ENCODE measurements at places on chromosomes 12 and 14.

DNA sequence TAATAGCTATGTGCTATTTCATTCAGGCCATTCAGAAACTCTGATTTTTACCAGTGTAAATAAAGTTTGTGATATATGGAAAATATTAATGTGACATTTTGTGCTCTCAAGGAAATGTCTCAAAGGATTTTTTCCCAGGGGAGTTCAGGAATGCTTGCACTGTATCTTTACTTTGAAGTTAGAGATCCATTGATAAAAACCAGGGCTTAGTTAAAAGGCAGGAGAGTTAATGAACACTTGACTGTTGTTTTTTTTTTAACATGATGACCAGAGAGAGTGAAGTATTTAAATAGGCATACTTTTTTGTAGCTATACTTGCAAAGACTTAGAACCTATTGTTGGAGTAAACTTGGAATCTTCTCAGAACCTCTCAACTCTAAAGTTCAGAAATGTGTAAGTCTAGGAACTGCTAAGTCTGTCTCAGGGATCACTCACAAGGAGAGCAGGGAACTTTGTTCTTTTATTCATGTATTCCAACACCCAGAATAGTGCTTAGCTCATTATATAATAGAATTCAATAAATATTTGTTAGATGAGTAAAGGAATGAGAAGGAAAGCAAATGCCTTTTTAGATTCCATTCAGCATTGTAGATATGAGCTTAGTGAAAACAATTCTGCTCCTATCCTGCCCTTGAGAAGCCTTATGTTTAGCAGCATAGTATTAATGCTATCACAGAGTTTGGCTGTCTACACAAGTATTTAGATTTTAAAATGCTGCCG lies 117.5 kb downstream of the DAAM1 start:
- DNase-seq, result no peak

GRCh38 chr12:127108360-127109215 lies 1158.4 kb upstream of the TMEM132C start:
- peak; percentile 61 for DNase-seq

DNA sequence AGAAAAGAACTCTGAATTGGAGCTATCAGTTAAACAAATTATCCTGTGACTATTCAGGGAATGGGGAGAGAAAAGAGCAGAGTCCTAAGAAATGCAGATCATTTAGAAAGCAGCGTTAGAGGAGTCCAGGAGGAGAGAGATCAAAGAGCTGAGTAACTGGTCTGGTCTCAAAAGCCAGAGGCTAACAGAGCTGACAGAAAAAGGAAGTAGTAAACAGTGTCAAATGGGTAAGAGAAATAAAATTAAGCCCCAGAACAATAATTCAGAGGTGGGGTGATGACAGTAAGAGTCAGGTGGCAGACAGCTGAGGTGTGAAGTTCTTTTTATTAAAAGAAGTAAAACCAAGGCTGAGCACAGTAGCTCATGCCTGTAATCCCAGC lies 19.3 kb downstream of the GXYLT1 start:
- DNase-seq, result peak; percentile 32

DNA sequence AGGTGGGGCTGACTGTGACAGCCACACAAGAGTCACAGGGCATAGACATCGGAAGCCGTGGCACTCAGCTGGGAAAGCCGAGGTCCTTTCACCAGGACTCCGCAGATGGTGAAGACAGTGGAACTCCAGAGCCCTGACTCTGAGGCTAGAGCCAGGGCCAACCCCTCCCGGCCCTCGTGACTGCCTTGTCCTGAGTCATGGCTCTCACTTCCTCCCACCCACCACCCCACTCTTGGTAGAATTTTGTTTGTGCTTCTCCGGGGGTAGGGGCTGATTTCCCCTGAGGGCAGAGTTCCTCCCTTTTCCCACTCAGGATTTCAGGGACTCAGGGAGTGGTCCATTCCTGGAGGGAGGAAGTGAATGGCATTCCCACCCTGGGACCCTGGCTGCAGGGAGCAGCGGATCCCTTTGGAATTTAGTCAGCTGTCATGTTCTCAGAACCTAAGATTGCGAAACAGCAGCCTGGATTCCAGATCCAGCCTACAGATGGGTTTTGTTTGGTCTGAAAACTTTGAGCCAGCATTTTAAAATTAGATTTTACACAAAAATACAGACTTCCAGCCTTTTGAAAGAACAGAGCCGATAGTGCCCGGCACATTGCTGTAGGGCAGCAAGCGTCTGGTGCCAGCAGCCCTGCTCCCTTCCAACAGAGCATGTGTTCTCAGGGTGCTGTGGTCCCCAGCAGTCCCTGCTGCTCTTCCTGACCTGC lies 50.7 kb downstream of the TPCN1 start:
- peak; percentile 71 for DNase-seq

DNA sequence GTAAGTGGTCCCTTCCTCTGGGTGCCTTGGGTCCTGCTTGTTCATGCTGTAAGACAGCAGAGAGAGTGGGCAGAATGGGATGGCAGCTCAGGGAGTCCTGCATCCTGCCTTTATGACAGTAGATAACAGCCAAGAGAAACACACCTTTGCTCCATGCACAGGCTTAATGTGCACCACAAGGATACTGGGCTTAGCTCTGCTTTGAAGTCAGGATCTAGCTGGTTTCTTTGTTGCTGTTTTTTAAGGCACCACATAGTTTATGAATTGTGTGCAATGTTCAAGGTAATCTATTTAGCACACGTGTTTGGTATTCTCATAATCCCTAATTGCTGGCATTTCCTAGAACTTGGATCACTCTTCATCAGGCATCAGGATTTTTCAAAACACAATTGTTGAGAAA lies 239.5 kb upstream of the DCN start:
- DNase-seq, result no peak

DNA sequence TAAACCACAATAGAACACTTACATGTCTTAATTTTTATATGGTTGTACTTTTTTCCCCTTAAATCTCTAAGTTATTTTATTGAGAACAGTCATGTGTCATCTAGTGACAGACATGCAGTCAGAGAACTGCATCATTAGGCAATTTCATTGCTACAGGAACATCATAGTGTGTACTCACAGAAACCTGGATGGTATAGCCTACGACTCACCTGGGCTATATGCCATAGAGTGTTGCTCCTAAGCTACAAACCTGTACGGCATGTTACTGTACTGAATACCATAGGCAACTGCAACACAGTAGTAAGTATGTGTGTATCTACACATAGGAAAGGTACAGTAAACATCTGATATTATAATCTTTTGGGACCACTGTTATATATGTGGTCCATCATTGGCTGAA lies 557.6 kb downstream of the PRKD1 start:
- no peak for DNase-seq

- peak; percentile 74 for DNase-seq
Observed at GRCh38 chr12:51531978-51532497, 59.0 kb upstream of the SCN8A start.

DNA sequence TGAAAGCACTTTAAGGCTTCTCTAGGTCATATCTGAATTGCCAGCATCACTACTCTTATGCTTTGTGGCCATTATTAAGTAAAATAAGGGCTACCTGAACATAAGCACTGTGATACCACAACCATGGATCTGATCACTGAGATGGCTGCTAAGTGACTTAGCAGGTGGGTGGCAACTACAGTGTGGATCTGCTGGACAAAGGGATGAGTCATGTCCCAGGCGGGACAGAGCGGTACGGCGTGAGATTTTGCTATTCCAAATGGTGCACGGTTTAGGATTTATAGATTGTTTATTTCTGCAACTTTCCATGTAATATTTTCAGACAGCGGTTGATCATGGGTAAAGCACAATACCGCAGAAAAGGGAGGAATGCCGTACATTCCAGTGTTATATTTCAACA lies 39.4 kb downstream of the MLXIP start:
- DNase-seq, result no peak

- DNase-seq, result no peak
Observed at GRCh38 chr12:97452230-97452629, 10.4 kb upstream of the RMST start.

DNA sequence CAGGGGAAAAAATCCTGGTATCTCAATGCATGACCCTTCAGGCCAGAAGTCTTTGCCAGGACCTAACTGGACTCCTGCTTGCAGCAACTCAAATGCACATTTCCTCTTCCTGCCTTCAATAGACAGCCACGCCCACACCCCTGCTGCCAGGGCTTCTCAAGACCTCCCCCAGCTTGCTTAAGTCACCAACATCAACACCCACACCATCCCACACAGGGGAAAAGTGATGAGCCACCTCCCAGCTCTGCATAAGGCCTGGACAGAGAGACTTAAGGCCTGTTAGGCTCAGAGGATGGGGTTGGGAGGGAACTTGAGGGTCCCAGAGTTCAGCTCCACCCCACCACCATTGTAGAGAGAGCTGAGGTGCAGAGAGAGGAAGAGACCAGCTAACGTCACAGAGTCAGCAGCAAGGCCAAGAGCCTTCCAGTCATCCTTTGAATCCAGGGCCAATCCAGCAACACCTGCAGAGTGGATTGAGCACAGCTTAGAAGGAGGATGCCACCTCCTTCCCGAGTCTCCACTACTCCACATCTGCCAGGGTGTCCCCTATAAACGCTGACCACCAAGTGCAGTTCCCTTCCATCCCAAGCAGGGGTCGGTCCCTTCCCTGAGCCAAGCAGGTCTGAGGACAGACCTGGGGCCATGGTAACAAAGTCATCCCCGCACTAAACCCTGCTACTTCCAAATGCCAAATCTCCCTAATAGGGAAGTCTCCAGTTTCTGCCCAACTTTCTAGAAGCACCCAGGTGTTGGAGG lies 50.0 kb downstream of the KDM2B start:
- peak; percentile 97 for DNase-seq

GRCh38 chr14:69149461-69150244 lies 3.3 kb downstream of the DCAF5 start:
- no peak for DNase-seq

GRCh38 chr14:74368026-74368425 lies 19.8 kb downstream of the VRTN start:
- DNase-seq, result no peak

DNA sequence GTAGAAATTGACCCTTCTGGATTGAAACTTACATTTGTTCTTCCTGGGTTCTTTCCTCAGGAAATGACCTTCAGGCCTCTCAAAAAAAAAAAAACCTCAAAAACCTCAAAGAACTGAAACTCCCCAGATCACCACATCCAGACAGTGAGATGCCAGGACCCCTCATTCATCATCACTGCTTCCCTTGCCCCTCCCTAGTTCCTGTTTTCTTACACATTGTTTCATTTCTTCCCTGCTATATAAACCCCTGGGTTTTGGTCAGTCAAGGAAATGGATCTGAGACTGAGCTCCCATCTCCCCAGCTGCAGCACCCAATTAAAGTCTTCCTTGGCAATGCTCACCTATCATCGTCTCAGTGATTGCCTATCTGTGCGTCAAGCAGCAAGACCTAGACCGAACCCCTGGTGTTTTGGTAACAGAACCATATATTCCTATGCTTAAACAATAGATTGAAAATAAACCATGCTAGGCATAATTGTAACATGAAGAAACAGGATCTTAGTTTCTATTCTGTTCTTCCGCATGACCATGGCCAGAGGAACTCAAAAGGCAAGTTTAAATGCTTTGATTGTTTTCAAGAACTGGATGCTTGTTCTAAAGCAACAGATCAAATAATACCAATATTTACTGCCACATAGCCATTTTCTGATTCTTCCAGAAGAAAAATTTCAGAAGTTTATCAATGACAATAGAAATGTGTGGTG lies 108.0 kb upstream of the MAX start:
- peak; percentile 92 for DNase-seq

DNA sequence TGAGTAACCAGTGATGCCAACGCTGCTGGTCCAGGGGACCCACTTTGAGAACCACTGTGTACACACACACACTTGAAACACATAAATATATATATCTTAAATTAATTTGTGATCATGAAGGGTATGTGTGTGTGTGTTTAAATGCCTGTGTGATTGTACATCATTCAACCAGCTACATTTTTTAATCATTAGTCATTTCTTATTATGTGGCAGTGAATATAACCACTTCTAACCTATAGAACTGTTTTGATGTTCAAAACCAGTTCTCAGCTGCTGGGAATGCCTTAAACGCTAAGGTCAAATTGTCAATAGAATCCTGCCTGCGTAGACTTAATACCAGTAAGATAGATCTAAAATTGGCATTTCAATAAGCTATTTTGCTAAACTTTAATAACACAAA lies 330.0 kb downstream of the SYT1 start:
- no peak for DNase-seq

DNA sequence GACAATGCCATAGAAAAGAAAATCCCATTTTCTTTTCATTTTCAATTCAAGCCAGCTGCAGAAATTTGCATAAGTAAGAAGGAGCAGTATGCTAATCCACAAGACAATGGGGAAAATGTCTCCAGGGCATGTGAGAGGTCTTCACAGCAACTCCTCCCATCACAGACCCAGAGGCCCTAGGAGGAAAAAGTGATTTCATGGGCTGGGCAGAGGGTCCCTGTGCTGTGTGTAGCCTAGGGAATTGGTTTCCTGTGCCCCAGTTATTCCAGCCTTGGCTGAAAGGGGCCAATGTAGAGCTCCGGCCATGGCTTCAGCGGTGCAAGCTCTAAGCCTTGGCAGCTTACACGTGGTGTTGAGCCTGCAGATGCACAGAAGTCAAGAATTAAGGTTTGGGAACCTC lies 211.4 kb downstream of the CCDC59 start:
- no peak for DNase-seq

All from NB4 (cell line).